NB4 (cell line): ENCODE measurements at places on chromosomes 7 and 10.

DNA sequence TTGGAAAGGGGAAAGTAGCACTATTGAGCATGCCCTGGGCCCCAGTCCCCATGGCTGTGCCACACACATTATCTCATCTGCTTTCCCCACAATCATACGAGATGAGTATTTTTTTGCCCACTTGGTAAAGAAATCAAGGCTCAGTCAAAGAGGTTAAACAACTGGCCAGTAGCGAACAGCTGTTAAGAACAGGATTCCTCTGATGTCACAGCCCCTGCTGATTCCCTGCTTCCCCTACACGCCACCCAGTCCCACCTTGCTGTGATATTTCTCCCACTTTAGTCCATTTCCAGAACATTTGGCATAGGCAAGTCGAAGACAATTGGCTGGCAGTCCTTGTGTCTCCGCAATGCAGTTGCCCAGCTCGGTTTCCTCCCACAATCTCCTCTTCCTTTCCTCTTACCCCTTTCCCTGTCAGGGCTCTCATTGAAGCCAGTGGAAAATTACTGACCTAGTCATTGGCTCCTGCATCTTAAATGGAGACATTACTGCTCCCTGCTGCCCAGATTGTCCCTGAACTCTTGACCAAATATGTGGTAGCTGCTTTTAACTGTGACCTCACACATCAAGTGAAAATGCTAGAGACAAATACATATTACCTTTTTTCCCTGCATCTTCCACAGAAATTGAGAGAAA, 56.5 kb upstream of the EEPD1 start:
- no peak for DNase-seq

- DNase-seq: no peak
Observed at GRCh38 chr10:15739254-15739970, 19.7 kb upstream of the ITGA8 start.

DNA sequence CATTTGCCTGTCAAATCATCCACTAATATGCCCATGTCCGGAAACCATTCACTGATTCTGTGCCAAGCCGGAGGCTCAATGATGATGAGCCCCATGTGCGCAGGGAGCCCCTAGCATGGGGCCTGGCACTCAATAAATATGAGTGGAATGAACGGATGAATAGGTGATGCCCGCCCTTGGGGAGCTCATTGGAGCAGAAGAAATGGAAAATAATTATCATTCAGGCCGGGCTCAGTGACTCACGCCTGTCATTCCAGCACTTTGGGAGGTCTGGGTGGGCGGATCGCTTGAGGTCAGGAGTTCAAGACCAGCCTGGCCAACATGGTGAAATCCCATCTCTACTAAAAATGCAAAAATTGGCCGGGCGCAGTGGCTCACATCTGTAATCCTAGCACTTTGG, 11.0 kb downstream of the RHBDD2 start:
- no peak for DNase-seq

GRCh38 chr7:149239345-149240143, at the start of gene ZNF212:
Gene ZNF212, plus strand, starts transcription at chr7:149239651. Its CDS starts 128 bp downstream, at chr7:149239779.
- DNase-seq: peak; percentile 98

- DNase-seq: peak; percentile 12
Observed at GRCh38 chr7:25951414-25952260, 200.4 kb upstream of the NFE2L3 start.

DNA sequence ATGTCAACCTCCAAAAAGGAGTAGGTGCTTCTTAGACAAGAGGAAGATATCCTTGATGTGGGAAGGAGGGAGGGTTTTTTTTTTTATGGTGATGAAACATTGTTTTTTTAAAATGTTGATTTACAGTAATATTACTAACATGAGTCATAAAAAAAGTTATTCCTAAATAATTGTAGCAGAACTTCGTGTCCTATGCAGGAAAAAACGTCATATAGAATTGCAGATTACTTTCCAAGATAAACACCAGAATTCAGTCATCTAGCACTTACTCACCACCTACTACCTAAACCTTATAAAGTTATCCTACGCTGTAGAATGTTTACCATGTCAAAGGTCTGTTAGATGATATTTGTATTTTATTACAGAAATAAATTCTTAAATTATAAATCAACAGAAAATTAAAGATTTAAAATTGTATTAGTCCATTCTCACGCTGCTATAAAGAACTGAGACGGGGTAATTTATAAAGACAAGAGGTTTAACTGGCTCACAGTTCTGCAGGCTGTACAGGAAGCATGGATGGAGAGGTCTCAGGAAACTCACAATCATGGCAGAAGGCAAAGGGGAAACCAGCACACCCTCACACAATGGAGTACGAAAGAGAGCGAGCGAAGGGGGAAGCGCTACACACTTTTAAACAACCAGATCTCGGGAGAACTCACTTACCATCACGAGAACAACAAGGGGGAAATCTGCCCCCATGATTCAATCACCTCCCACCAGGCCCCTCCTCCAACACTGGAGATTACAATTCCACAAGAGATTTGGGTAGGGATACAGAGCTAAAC, 105.2 kb upstream of the NEBL start:
- DNase-seq: no peak

DNA sequence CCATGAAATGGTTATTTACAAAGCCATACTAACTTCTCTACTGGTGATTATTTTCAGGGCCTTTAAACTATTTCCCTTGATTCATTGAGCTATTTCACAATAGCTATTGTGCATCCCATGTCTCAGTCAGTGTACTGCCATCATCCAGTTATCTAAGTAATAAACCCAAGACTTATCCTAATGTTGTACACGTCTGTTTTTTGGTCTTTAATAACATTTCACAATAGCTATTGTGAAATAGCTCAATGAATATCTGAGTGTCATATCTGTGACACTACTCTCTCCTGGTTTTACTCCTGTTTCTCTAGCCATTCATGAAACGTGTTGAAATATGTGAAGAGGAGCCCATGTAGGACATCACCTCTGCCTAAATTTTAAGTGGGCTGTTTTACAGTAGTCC, 36.5 kb upstream of the TMEM140 start:
- peak; percentile 17 for DNase-seq

DNA sequence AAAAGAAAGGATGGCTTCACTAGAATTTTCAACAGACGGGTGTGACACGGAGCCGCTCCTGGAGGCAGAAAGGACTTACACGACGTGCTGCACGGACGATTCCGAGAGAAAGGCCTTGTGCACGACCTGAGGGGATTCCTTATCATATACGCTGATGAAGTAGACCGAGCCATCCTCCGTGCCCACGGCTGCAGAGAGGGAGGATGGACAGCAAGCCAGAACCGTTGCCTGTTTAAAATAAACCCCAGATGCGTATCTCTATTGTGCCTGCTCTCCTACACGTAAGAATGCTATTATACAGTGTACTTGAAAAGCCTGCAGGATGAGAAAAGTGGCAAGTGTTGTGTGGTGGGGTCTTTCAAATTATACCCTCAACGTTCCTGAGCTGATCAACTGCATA, 38.4 kb downstream of the CFAP43 start:
- no peak for DNase-seq

DNA sequence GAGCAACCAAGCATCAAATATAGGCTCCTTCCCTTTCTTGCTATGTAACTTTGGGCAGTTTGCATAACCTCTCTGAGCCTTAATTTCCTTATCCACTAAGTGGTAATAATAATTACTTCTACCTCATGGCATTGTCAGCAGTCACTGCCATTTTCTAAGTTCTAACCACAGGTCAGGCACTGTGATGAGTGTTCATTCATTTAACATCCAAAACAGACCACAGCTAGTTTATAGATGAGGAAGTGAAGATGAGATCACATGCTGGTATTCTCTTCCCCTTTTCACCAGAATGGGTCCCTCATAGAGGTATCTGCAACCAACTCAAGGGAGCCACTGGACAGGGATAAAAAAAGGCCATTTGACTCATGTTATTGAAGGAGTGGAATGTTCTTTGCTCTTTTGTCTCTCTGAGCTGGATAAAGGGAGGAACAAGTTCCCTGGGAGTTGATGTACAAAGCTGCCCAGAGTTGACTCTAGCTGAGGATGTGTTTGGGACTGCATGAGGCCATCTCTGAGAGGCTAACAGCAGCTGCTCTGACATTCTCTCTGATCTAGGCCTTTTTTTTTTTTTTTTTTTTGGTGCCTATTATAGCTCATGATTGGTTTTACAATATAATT, 65.0 kb downstream of the DNAJC12 start:
- peak; percentile 87 for DNase-seq

GRCh38 chr7:16564023-16564380, 37.4 kb downstream of the LRRC72 start:
- no peak for DNase-seq

- no peak for DNase-seq
Observed at GRCh38 chr10:55837273-55837672, 523.8 kb downstream of the ZWINT start.

GRCh38 chr10:74391786-74392185, 240.8 kb downstream of the ADK start:
- no peak for DNase-seq

- DNase-seq: no peak
Observed at GRCh38 chr10:73485320-73485719, 10.5 kb downstream of the PPP3CB start.

- no peak for DNase-seq
Observed at GRCh38 chr7:16921644-16922257, 40.0 kb upstream of the AGR3 start.

GRCh38 chr10:3980144-3980543, 195.1 kb upstream of the KLF6 start:
- no peak for DNase-seq

DNA sequence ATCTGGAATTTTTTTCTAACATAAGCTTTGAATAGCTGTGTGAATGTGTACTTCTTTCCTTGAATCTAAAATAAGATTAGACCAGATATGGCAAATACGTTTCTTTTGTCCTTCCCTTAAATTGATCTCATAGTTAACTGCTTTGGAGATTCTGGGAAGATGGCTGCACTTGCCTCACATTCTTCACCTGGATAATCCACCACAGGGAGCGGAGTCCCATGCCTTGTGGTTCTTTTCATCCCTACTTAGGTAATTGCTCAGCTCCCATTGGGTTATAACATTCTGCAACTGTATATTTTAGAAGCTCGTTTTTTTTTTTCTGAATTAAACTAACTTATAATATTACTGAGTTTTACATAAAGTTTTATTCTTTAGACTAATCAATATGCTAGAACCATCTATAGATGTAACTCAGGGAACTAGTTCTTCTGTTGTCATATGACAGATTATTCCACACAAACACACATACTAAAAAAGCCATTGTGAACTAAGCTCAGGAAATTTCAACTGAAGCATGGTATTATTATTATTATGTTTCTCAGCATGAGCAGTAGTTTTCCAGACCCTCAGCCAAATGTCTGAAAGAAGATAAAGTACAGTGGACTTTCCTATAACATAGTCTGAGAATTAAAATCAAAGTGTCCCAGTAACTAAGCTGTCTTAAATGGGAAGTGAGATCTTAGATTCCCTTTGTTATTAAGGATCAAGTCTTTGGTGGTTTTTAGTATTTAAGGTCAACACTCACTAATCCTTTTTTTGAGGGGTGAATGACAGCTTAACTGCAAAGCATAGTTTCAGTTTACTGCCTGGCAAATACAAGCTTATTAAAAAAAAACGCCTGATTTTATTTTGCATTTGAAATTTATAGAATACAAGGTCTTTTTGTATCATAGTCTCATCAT, 182.3 kb downstream of the PPP1R9A start:
- DNase-seq: no peak

GRCh38 chr7:130381468-130382312, 1.4 kb downstream of the CPA1 start:
- DNase-seq: no peak

GRCh38 chr10:45433716-45434469, 59.9 kb downstream of the ALOX5 start:
- DNase-seq: no peak

DNA sequence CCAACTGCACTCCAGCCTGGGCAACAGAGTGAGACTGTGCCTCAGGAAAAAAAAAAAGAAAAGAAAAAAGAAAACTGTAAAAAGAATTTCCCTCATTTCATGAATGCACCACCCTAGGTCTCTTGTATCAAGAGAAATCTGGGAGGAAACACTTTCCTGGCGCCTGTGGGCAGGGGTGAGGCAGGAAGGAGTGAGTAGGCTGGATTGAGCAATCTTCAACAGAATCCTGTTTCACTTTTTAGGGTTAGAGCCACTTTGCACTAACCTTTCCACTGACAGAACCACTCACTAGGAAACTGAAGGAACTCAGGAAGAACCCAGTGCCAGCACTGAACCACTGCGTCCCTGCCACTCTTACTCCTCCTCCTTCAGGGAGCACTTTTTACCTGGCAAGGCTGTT, 282.1 kb downstream of the CCDC3 start:
- peak; percentile 36 for DNase-seq

GRCh38 chr7:105718511-105718925, 137.2 kb upstream of the EFCAB10 start:
- peak; percentile 63 for DNase-seq

- DNase-seq: no peak
Observed at GRCh38 chr10:664301-664700, 25.2 kb downstream of the DIP2C start.

DNA sequence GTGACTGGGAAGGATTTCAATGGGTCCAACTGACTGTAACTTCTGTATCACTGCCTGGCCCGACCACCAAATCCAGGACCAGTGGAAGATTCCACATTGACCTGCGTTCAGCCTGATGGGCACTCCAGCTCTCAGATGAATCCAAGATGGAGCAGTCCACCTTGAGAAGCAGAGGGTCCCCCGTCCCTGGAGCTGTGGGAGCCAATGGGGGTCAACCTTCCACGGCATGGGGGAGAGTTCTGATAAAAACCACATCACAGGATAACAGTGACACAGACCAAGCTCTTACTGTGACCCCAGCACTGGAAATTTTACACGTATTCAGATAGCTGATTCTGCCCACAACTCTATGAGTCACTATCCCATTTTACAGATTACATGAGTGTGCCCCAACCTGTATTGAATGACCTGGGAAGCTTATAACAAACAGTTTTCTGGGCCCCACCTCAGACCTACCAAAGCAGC, 11.2 kb downstream of the ZCCHC24 start:
- no peak for DNase-seq

- DNase-seq: no peak
Observed at GRCh38 chr7:22588351-22588750, 88.4 kb upstream of the STEAP1B start.

- no peak for DNase-seq
Observed at GRCh38 chr7:157558061-157558460, 221.3 kb downstream of the DNAJB6 start.

DNA sequence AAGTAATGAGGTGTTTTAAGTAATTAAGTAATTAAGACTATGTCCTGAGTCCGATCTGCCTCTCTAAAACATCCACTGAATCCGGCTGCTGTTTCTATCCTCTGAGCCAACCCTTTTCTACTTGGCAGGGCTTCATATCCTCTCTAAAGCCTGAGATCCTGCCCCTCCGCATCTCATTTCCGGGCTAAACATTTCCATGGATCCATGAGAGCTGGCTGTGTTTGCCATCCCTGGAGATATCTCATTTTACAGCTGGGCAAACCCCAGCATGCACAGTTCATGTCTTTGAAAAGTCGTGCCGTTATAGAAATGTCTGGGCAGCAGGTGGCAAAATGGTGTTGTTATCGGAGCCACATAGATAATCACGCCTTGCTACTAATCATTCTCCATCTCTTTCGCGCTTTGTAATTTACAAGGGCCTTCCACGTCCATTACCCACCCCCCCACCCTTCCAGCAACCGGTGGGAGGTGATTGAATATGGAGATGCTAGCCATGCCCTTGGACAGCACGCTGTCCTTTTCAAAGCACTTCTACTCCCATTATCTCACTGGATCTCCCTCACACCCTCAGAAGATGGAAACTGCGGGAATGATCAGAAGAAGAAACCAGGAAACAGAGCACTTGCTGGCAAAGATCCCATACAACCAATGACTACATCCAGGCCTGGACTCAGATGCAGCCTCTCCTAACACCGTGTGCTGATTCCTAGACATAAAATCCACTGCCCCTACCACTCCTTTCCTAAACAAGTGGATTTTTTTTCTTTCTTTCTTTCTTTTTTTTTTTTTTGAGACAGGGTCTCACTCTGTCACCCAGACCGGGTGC, 1189.2 kb downstream of the TYW1 start:
- DNase-seq: no peak
